ENCODE measurements at places on chromosomes 7 and 10.

DNA sequence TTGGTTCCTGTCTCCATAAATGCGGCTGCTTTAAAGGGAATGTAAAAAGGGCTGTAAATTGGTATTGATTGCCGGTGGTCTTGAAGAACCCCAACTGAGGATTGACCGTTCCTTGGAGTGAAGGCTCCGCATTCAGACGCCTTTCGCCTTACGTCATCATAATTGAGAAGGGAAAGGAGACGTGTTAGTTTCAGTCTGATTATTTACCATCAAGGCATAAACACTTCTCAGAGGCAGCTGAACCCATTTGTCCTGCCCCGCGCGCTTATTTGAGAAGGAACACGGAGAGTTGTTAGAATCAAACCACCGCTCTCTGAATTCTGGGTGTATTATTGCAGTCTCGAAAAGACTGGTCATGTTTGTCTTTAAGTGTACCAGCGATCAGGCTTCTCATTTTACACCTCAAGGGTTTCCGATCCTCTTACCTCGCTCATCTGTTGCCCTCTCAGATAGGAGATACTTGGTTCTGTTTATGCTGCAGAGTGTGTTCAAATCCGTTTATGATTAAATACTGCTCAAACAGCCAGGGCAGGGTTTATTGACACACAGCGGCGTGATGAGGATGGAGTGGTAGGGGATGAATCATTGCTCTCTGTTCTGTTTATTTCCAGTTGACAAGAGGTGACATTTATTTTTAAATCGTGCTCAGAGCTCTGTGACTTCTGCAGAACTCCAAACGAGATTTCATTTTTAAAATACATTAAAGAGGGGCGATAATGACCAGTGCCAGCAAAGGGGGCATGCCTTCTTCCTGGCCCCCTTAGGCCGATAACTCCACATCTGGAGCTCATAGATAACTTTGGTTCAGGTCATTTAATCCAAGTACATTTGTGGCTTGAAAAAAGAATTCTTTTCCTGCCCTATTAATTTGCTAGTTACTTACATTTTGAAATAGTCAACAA, 30.4 kb downstream of the FOXK1 start:
- DNase-seq: no peak

DNA sequence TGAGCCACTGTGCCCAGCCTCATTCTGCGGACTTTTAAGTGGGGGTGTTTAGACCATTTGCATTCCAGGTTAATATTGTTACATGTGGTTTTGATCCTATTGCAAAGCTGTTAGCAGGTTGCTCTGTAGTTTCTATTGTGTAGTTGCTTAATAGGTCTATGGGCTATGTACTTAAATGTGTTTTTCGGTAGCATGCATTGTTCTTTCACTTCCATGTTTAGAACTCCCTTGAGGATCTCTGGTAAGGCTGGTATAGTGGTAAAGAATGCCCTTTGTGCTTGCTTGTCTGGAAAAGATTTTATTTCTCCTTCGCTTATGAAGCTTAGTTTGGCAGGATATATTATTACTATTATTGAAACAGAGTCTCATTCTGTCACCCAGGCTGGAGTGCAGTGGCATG, 13.4 kb upstream of the LRRD1 start:
- no peak for DNase-seq

- no peak for DNase-seq
These were observed 54.4 kb downstream of the ZNF800 start for GRCh38 chr7:127338122-127338521.

GRCh38 chr7:22025983-22026382, 80.3 kb upstream of the CDCA7L start:
- DNase-seq: no peak

DNA sequence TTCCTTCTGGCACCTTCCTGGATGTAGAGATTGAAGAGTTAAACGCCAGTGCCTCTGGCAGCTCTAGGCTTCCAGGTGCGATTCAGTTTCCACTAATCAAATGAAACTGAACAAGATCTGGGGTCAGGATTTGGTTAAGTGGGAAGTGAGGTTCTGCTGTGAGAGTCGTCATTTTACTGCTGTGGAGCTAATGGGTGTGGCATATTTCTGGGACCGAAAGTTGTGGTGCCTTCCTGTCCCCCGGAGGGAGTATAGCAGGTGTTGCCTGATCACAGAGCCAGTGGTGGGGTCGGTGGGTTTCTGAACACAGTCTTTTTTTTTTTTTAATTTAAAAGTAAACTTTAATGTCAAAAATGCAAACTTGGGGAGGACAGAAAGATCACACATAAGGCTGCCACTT, 37.0 kb upstream of the JAKMIP3 start:
- no peak for DNase-seq
